ENCODE measurements at places on chromosomes 7 and 10.

DNA sequence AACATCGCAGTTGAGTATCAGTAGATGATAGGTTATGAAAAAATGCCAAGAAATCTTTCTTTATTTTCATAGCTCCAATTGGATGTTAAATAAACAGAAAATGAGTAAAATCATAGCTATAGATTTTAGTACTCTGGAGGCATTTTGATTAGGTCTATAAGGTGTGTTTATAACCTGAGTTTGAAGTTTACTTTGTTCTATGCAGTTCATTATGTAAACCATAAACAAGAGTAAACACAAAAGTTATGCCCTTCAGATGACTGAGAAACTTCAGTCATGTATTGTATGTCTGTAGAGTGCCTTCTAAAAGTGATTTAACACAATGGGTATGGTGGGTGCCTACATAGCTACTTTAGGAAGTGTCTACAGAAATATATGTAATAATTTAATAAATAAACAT is 13.6 kb downstream of the FOXP2 start:
- no peak for DNase-seq

DNA sequence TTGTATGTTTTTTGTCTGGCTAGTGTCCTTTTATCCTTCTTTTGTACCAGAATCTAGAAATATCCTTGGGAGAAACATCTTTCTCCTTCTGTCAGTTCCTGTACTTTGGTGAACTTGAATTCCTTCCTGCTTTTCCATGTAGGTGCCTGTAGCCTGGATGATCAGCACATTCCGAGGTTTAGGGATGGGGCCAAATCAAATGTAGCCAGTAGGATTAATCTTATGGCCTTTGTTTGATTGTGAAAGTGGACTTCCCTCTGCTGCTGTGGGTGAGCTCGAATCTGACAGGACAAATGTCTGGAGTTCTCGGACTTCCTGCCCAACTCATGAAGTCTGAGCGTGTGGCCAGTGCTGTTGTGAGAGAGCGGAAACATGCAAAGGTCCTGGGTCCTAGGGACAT is 33.2 kb upstream of the NAMPT start:
- DNase-seq: no peak

GRCh38 chr10:44968500-44969400 is 9.1 kb downstream of the RASSF4 start:
- peak; percentile 55 for DNase-seq

- DNase-seq: no peak
These were observed 221.3 kb upstream of the FRMD4A start for GRCh38 chr10:14552015-14552414.

DNA sequence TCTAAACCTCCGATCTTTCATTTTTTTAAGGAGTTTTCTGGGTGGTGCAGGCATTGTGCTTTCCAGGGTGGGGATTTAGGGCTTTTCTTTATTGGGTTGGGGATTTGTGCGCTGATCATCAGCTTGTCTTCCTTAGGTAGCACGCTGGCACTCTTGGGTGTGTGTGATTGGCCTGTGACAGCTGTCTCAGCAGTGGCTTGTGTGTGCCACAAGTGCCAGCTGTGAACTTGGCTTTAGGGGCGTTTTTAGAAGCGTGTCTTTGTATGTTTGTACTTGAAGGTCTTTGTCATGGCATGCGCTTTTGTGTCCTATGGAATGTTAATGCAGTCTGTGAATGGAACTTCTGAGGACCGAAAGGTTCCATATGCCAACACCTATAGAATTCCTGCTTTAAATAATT is 788 bp downstream of the AKAP9 start:
- peak; percentile 8 for DNase-seq

DNA sequence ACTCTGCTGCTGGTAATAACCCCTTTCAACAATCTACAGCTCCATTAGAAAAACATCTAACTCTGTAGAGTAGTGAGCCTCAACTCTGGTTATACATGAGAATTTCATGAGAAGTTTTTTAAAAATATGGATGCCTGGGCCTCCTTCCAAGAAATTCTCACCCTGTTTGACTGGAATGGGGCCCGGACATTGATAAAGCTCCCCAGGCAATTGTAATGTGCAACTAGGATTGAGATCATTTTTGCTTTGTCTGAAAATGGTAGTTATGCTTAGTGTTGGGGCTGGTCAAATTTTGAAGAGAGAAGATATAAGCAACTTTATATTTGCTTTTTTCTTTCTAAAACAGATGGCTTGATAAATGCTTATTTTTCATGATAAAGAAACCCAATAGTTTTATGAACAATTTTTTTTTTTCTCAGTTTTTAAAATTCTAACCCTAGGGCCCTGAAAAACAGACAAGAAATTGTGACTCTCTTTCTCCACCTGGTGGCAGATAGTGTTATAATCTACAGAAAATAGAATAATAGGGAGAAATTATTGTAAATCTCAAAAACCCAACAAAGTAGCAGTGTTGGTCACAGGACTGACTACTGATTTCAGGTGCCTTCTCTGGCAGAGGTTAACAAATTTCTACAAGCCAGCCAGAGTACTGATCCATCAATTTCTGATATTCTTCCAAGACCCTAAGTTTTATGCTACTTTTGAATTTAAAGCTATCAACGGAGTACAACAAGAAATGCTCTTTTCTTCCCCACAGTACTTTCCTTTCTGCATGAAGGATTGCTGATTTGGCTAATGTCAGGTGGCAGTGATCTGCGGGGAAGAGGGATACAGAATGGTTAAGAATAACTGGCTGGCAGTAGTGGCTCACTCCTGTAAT is 174.8 kb downstream of the DKK1 start:
- no peak for DNase-seq

GRCh38 chr10:124590216-124591122 is 128.8 kb downstream of the LHPP start:
- no peak for DNase-seq

DNA sequence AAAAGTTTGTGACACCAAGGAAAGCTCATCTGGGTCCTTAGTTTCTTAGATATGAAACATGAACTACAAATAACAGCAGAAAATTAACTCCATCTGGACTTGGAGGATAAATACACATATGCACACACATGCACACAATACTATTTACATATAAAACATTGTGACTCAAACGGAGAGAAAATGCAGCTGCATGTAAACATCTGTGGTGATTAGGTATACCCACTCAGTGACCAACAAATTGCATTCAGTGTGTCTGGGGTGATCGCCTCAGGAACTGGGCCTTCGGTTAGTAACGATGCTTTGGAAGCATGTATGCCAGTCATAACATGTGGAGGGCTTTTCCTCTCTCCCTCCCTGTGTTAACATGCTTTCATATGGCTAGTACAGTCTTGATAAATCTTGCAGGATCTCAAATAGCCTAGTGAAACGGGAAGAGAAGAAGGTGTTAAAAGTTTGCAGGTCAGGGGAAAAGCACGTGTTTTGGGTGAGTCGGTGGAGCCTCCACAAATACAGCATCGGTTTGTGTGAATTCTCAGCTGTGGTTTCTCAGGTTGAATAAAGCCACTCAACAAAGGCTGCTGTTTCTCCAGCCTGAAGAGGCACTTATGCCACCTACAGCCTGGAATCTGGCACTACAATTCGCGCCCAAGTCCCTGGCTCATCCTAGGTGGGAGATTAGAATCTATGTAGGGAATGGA is 8.7 kb upstream of the GLRX3 start:
- peak; percentile 43 for DNase-seq

DNA sequence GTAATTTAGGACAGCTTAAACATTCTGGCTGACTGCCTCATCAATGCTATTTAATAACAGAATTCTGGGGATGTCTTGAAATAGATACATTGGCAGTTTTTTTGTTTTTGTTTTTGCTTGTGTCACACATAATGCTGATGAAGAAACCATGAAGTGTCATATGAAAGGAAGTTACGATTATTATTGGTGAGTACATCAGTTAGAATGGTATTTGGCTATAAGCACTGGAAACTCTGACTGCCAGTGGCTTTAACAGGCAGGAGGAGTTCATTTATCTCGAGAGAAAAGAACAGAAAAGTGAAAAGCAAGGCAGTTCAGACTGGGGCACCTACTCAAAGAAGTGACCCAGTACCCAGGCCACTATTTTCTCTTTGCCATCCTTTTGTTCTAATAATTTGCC is 18.1 kb downstream of the LSM8 start:
- DNase-seq: no peak

DNA sequence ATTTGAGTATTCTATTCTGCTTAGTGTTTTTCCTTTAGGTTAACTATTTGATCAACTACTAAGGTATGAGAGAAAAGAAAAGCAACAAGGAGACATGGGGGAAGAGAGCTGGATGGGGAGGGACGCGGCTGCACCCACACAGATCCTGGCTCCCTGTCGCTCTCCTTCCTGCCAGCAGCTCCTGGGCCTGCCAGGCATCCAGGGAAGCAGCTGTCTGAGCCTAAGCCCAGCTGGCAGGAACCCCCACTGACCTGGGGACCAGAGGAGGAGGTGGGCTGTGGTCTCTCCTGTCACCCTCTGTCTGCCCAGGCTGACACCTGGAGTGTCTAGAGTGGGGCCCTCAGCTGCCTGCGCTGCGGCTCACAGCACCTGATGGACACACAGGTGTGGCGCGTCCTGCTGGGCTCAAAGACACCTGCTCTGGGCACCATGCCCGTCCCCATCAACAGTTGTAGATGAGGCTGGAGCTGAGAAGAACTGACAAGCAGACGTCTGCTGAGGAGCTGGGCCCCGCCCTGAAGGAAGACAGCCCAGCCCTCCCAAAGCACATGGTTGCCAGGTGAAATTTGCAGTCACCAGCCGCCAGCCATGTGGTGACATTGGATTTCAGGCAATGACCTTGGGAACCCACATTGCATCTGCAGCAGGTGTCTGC is 207.9 kb downstream of the PLXNA4 start:
- no peak for DNase-seq

- no peak for DNase-seq
These were observed 76.2 kb upstream of the KIF5B start for GRCh38 chr10:32132357-32132946.

DNA sequence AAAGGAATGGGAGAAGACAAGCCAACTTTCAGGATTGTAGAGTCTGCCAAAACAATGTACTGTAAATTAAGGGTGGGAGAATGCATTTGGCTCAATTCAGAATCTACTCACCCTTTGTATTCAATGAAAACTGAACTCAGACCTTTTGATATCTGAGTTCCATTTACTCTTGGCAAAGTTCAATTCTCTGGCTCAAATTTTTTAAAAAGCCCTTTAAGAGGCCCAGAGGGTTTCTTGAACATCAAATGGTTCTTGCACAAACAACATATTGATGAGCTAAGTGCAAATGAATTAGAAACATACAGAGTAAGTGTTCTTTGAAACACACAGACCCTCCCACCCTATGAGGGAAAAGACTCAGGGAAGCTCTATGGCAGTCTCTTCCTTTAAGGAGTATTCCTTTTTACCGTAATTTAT is 5.2 kb upstream of the XPNPEP1 start:
- no peak for DNase-seq

DNA sequence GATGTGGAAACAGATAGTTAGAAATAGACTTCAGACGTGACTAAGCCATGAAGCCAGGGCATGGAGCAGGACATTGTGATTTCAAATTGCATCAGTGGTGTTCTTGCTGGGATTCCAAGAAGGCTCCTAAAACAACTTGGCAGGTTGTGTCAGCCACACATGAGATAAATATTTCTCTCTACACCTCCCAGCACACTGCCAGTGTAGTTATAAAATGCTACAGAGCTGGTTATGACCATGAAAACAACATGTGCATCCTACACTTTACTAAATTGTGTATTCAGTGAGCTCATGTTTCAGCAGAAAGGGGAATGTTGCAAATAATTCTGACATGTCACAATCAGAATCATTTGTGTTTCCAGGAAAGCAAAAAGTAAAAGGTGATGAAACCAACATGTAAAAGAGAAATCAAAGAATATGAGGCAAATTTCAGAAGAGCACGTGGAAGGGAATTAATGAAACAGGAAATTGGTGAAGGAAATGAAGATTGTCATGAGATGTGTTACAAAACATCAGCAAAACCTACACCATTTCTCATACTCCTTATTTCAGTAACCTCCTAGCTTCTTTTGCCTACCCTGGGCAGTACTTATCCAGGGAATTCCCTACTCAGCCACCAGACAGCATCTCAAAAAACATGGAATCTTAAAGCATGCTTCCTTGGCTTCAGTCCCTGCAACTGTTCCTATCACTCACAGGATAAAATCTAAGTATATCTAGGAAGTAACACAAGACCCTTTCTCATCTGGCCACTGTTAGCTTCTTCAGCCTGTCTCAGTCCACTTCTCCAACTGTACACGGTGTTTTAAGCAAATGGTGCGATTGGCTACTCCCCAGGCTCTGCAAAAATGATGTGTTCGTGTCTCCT is 5.8 kb upstream of the CYP3A7 start:
- no peak for DNase-seq

DNA sequence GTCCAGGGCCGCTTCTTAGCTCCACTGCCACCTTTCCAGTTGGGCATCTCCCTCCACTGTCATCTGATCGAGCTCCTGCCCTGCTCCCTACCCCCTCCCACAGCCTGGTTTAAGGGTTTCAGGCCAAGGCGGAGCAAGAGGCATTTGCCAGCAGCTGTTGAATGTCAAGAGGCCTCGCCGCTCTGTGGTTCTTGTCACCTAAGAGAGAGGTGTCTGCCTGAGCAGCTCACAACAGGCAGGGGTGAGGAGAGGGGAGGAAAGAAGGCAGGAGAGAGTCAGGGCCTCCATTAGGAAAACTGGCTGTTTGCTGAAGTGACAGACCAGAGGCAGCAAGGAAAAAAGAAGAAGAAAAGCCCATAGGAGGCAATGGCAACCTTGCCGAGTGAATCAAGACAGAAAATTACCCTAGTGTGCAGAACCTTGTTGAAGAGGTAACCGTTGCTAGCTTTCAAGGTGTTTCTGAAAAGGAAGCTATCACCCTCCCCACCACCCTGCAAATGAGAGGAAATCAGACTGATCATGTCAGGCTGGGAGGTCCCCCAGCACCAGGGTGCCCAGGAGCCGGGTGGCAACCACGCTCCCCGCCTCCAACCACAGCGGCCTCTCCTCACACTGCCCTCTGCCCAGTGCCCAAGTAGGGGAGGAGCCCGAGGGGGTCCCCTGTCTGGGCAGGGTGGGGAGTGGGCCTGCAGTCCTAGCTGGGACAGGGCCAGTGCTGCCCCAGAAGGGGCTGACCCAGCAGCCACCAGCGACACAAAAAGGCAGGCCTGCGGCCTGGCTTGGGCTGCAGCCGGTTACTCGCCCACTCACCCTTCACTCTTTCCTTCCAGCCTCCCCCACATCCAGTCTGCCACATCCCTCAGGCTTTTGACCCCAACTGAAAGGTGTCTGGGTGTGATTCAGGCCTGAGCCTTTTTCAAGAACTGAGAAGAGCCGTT is 7.1 kb downstream of the GATA3 start:
- no peak for DNase-seq

- DNase-seq: no peak
These were observed 254.3 kb downstream of the CDK14 start for GRCh38 chr7:90850471-90850870.

- no peak for DNase-seq
These were observed 25.5 kb upstream of the EBLN1 start for GRCh38 chr10:22243321-22243720.

- DNase-seq: no peak
These were observed 4.4 kb downstream of the BAG3 start for GRCh38 chr10:119655566-119656001.

- no peak for DNase-seq
These were observed 9.1 kb downstream of the ZNF3 start for GRCh38 chr7:100072462-100072861.

- DNase-seq: peak; percentile 26
These were observed 276.9 kb downstream of the GATA3 start for GRCh38 chr10:8331387-8331786.

Measured in T-helper 2 cell (primary cell).